ENCODE measurements at places on chromosomes 3 and 15. TPM values are rescaled to one million over a fixed set of nuclear protein-coding genes. Genes with fewer than 3 reads are reported as not detected.

Gene MAP6D1
- 1.6 TPM for total RNA-seq

Gene RASL12
- total RNA-seq = not detected

Gene ZNF860
- 0.30 TPM for total RNA-seq

Gene SYNPR
- not detected for total RNA-seq

Gene CD86
- 0.25 TPM for total RNA-seq

Gene TEX55
- not detected for total RNA-seq

Gene CHRNA7
- 0.11 TPM for total RNA-seq

Gene XRN1
- total RNA-seq = 117 TPM

Gene CFAP20DC
- 2.7 TPM for total RNA-seq

Gene ROPN1B
- total RNA-seq = not detected

Gene DGKG
- 1.3 TPM for total RNA-seq

Gene SOX14
- not detected for total RNA-seq

Gene CCR8
- total RNA-seq = 0.77 TPM

Gene UNC13C
- total RNA-seq = not detected

Gene SLC25A38
- total RNA-seq = 24.8 TPM

Gene SMCO1
- not detected for total RNA-seq

Gene GUCA1C
- total RNA-seq = not detected

Gene DNAH12
- not detected for total RNA-seq

Gene ADAMTS17
- 0.57 TPM for total RNA-seq

Gene TRPM1
- not detected for total RNA-seq
